Small intestine (tissue), 16 donors: ENCODE measurements at places on chromosomes 16 and 17.
A peak's percentile ranks its signal among the peaks of the same experiment; 100 is the strongest.

- DNase-seq, result no peak
These were observed 298.5 kb upstream of the FOXF1 start for GRCh38 chr16:86211800-86212199.

DNA sequence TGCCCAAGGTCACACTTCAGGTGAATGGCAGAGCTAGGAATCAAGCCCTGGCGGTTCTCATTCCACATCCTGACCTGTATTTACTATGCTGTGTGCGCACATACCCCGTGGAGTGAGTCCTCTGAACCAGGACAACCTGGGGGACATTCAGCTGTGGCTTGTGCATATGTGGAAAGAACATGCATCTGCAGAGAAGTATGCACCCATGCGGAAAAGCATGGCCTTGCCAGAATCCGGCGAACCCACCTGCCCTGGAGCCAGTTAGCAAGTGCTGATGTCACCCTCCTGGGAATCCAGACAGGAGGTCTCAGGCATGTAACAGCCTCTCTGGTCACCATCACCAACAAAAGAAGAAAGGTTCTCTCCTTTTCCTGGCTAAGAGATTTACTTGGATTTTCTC lies 1.9 kb downstream of the RASL10B start:
- no peak for DNase-seq

GRCh38 chr17:3004925-3005324 lies 58.5 kb downstream of the OR1D5 start:
- no peak for DNase-seq

DNA sequence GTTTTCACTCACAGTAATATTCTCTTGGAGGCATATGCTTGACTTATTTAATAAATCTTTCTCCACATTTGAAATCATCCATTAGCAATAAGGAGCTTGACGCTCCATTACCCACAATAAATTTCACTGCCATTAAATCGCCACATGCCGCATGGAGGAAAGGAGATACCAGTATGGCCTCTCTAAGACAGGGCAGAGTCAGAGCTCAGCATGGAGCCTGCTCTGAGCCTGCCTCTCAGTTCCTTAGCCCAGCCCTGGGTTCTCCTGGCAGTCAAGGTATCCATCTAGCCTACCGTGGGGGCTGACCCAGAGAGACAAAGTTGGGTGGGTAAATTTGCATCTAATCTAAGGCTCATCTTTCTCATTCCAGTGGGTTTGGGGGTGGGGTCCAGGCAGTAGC lies 80.3 kb upstream of the CES5A start:
- DNase-seq, result no peak

- DNase-seq, result no peak
These were observed 1.2 kb downstream of the TBX2 start for GRCh38 chr17:61400717-61401388.

DNA sequence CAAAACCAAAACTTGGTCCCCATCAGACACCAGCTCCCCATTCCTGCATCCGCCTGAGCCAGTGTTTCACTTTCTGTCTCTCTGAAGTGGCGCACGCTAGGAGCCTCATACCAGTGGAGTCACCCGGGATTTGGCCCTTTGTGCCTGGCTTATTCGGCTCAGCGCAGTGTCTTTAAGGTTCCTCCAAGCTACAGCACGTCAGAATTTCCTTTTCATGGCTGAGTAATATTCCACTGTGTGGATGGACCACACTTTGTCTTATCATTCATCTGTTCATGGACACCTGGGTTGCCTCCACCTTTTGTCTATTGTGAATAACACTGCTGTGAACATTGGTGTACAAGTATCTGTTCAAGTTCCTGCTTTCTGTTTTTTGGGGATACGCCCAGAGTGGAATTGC lies 45.2 kb upstream of the CHMP6 start:
- no peak for DNase-seq

GRCh38 chr17:7252176-7253043 lies at the start of gene ELP5:
TSS of gene ELP5 (plus strand) at chr17:7252215. CDS start at chr17:7252551, 336 bp downstream.
- peak; percentile 93 for DNase-seq

GRCh38 chr16:27474921-27475320 lies 72.9 kb downstream of the IL21R start:
- DNase-seq, result no peak

DNA sequence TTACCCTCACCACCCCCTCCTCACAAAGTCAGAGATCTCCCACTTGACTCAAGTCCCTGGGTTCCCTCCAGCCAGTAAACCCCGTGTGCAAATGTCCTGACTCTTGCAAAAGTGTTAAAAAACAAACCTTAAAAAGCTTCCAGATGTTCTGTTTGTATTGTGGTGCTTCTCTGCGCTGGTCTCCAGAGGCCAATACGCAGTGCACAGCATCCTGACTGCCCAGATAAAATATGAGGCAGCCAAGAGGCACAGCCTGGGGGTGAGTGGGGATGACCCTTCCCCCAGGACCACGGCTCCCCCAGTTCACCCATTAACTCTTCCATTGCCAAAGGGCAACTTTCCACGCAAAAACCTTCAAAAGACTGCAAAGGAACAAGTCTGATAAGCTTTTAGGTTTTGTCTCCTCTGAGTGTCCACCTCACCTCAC lies 291.8 kb downstream of the SOX9 start:
- DNase-seq, result no peak
